ENCODE measurements at places on chromosomes 2 and 18.

GRCh38 chr2:172462849-172463381 is 35.5 kb downstream of the ITGA6 start:
- no peak for DNase-seq

- no peak for DNase-seq
Observed at GRCh38 chr2:109174214-109174613, 45.2 kb downstream of the SH3RF3 start.

DNA sequence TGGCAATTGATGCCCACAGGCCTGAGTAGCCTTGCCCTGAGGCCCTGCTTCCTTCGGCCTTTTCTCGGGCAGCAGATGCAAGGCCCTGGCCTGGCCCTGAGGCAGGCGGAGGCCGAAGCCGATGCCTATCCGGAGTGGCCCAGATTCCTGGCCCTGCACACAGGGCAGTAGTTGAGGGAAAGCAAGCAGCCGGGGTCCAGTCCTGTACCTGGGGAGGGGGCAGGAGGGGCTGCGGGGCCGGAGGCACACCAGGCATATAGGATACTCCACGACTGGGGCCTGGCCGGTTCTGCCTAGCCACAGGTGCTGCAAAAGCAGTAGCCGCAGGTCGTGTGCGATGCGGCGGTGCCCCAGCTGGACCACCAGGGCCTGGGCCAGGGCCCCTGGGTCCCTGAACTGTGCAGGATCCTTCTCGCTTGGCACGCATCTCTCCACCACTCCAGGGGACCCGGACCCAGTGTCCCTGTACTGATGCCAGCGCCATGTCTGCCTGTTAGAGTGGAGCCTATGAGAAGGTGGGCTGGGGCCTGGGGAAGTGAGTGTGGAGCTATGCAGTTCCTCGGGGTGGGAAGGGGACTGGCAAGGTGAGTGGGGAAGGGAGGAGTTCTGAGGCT is 1.8 kb downstream of the PRR30 start:
- no peak for DNase-seq

- no peak for DNase-seq
Observed at GRCh38 chr18:46298511-46298910, 194.3 kb downstream of the HAUS1 start.

DNA sequence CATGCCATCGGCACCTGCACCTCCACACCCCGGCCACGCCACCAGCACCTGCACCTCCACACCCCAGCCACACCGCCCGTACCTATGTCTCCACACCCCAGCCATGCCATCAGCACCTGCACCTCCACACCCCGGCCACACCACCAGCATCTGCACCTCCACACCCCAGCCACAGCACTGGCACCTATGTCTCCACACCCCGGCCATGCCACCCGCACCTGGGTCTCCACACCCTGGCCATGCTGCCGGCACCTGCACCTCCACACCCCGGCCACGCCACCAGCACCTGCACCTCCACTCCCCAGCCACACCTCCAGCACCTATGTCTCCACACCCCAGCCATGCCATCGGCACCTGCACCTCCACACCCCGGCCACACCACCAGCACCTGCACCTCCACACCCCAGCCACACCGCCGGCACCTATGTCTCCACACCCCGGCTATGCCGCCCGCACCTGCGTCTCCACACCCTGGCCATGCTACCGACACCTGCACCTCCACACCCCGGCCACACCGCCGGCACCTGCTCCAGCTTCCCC is 390.3 kb upstream of the MYT1L start:
- no peak for DNase-seq

DNA sequence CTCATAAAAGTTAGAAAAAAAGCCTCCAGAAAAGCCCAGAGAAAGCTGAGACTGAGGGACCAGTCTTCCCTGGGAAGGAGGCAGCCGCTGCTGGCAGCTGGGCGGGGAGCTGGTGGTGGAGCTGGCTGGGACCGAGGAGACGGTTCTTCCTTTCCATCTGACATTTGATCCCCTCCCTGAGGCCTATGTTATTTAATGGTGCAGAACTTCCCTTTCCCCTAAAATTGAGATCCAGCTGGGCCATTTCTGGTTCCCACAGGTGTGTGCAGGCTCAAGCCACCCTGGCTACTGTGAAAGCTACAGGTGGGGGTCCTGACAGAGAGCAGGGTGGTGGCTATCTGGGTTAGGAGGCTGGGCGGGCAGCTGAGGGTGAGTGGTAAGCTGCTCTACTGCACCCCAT is 81.5 kb upstream of the FZD7 start:
- DNase-seq = no peak

DNA sequence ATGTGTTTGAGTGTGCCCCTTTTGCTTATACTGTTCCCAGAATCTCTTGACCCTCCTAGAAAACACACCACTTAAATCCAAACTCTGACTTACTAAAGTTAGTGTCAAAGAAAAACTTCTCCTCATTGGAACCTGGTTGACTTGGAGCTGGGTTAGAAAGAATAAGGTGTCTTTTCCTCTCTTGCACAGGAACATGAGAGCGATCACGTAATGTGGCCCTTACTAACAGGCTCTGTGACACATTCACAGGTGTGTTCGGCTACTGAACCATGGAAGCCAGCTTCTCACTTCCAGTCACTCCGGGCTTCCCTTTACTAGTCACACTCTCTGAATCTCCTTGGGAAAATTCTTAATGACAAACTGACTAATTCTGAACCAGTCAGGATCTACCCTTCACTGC is 5.4 kb upstream of the POU3F3 start:
- DNase-seq = peak; percentile 33

DNA sequence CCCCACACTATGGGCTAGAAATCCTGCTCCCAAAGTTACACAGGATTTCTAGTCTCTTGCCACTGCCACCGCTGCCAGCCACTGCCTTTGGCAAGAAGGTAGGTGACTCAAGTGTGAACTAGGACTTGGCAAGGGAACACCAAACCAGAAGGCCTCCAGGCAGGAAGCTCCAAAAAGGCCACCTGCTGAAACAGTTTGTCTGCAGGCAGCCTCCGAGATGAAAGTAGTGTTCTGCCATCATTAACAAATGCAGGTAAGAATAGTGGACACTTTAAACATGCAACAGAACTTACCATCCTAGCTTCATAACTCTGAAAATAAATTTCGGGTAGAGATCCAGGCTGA is 3.9 kb downstream of the ANKRD44 start:
- DNase-seq = no peak

DNA sequence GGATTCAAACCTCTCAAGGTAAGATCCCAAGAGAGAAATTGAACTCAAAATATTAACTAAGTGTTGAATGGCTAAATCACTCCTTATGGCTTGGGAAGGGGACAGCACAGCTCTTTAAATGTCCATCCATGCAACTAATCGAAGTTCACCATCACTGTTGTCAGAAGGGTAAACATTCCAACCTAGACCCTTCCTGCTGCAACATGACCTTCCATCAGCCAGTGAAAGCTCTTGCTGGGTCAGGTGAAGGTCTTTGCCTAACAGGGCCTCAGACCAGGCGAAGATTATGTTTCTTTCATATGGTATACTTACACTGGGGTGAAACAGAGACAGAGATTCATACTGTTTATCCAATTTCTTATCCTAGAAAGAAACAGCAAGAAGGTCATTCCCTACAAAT is 16.4 kb downstream of the IAH1 start:
- DNase-seq = no peak

GRCh38 chr2:67872481-67872880 is 190.3 kb downstream of the C1D start:
- no peak for DNase-seq

- DNase-seq = no peak
Observed at GRCh38 chr18:7094427-7094826, 23.2 kb downstream of the LAMA1 start.

GRCh38 chr18:2879889-2880288 is 33.1 kb downstream of the EMILIN2 start:
- DNase-seq = no peak

- no peak for DNase-seq
Observed at GRCh38 chr2:141595316-141595920, 535.4 kb downstream of the LRP1B start.

- no peak for DNase-seq
Observed at GRCh38 chr2:135916207-135916606, 40.0 kb upstream of the MCM6 start.

DNA sequence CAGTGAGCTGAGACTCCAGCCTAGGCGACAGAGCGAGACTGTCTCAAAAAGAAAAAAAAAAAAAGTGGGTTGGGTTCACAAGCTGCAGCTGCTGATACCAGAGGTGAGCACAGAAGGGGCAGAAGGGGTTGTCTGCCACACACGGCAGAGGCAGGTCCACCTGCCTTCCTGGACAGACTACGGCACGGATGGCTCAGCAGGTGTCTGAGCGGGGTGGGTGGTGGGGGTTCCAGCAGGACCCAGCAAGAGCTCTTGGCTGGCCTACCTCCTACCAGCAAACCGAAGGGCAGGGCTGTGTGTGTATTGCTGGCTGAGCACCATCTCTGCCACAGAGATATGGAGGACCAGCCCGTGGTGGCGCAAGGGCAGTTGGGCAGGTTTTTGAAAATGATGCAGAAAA is 130.4 kb upstream of the ASB18 start:
- DNase-seq = no peak

DNA sequence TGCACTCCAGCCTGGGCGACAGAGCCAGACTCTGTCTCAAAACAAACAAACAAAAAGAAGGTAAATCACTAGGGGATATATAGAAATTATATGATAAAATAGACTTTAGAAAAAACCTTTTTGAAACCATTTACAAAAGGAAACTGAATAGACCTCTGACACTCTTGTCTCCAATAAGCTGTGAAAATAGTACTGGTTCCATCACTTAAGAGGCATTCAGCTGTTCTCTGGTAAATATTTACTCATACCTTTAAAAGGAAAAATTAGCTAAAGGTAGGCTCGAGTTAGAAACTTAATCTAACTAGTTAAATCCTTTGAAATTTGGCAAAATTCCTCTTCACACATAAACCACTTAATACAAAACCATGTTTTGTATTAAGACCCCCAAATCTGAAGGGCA is 21.4 kb downstream of the RAB27B start:
- DNase-seq = no peak

DNA sequence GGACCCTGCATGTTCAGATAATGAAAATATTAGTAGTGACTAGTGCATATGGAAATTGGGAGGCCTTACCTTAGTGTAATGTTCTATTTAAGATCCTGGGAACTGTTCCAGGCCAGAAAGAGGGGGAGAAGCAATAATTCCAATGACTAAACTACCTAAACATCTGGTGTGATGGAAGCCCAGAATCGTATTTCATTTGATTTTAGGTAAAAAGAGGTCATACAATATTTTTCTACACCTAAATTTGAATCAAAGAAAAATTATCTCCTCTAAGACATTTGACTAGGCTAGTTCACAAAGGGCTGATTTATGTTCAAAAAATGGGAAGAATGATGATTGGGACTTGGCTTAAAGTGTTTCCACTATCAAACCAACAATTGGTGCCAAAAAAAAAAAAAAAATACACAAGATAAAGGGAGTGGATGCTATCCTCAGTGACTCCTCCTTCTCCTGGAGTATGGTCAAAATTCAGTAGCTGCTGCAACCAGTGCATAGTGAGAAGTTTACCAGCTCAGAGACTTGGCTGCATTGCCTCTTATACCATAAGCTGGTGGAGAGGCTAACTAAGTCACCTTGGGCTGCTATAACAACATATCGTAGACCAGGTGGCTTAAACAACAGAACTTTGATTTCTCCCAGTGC is 1038.3 kb upstream of the ACVR2A start:
- no peak for DNase-seq

GRCh38 chr2:172909454-172909853 is 166.2 kb upstream of the MAP3K20 start:
- DNase-seq = peak; percentile 18

DNA sequence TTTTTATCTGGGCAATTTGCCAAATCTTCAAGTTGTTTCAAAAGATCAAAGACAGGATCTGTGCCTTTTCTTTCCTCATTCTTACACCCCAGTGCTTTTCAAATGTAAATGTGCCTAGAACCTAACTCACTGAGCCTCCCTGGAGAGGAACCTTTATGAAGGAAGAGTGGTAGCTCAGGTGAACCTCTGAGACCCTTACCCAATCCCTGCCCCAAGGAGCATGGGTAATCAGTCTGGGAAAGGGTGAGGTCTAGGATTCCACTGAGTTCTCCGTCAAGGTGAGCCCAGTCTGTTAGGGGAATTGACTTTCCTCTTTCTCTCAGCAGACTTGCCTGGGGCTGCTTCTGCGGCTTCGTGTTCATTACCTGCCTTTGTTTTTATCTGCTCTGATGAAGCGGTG is 88.1 kb upstream of the MAP4K4 start:
- no peak for DNase-seq

DNA sequence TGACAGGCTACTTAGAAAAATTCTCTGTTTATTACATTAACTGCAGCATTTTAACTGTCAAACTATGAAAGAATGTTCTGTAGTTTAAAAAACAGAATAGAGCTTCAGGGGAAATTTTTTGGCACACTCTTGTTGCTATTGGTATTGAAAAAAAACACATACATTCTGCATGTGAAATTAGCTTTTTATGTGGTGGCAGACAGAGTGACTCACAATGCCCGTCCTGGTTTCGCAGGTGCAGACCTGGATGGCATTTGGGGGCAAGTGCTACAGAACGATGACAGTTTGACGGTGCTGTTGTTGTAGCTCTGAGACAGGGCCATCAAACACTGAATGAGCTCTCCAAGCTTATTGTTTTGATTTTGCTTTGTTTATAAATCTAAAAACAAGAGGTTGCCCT is 105.0 kb upstream of the MAP3K20 start:
- no peak for DNase-seq

DNA sequence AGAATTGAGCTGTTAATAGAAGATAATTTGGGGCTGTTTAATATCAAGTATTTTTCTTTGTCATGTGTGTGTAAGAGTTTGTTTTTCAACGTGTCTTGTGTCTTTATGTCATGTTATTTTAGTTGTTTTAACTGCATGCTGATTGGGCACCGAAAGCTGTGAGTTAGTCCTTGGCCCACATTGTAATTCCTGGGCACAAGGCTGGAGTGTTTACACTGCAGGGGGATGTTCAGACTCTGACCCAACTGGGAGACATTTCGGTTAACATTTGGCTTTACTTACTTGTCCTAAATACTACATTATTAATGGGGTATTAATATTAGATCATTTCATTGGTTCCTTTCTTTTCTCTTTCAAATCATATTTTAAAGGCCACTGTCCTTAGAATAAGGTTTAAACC is 381.0 kb downstream of the OSR1 start:
- DNase-seq = no peak

GRCh38 chr18:35938158-35938557 is 34.3 kb upstream of the RMP24 start:
- DNase-seq = no peak

DNA sequence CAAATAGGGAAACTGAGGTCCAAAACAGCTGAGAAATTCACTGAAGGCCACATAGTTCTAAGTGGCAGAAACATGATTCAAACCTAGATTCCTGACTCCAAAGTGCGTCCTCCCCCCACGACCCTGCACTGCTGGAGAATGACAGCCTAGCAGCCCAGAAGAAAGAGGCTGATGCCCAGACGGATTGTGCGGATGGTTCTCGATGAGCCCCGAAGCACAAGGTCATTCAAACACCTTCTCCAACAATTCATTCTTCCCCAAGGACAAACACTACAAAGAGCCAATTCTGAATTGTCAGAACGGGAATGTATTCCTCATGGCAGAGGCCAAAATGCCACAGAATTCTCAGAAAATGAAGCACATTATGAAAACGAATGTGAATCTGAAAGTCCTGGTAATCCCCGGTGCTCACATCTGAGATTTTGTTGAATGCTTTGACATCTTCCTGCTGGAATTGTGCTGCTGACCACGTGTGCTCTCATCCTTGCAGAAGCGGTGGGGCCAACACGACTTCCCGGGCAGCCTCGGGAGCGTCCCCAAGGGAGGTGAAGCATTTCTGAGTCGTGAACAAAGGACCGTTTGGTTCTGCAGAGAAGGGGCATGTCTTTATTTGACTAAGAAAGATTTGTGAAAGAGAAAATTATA is 337.0 kb downstream of the EIPR1 start:
- DNase-seq = no peak

GRCh38 chr2:234632527-234633391 is 135.9 kb upstream of the ARL4C start:
- no peak for DNase-seq

All from GM13977 (cell line).